ENCODE measurements at places on chromosomes 7 and 10.
A peak's percentile ranks its signal among the peaks of the same experiment; 100 is the strongest.

GRCh38 chr10:24790073-24790472, 66.4 kb upstream of the ARHGAP21 start:
- DNase-seq = no peak

DNA sequence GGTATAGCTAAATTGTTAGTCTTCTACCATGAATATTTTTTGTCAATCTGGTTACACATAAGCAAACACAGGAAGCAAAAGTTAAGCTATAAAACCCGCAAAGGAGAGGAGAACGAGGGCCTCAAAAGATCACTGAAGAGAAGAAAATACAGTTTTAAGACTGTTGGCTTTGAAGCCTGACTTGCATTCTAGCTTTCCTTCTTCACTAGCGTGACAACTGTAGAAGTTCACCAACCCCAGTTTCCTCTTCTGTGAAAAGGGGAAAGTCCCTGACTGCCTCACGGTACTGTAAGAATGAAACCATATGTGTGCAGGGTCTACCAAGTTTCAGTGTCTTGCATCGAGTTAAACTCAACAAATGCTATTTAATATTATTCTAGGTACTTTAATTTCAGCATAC, 7.5 kb upstream of the LRRN3 start:
- no peak for DNase-seq

DNA sequence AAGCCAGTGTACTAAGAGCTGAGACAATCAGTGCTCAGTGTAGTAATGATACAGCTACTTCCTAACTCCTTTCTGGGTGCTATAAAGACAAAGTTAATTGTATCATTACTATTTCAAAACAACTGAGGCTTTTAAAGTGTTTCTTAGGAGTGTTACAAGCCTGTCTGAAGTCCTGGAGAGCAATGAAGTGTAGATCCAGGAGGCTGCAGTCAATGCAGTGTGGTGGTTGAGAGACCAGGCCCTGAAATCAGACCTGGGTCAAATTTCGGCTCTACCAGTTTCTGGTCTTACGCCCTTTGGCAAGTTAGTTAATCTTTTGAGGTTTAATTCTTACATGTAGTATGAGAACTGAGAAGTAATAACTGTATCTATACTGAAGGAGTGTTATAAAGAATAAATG, 387.0 kb downstream of the SDK1 start:
- DNase-seq = no peak

- no peak for DNase-seq
Observed at GRCh38 chr10:103648251-103648635, 154.7 kb downstream of the NEURL1 start.

- DNase-seq = no peak
Observed at GRCh38 chr10:13270877-13271551, 28.9 kb downstream of the PHYH start.

DNA sequence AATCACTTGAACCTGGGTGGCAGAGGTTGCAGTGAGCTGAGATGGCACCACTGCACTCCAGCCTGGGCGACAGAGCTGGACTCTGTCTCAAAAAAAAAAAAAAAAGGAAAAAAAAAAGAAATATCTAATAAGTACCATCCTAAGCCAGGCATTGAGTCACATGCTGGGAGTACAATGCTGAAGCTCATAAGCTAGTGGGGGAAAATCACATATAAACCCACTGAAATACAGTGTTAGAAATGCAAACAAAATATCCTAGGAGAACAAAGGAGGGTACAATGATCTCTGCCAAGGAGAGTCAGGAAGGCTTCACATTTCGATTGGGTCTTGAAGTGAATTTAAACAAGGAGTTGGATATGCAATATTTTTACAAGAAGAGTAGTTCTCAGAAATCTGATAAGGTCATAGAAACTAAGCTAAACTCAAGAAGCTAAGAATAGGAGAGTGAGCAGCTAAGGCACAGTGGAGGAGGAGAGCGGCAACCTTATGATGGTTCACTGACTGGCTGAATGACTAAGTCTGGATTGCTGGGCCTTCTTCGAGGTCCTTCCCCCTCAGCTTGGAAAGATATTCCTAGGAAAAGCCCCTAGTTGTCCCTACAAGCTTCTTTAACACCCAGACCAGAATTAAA, 115.5 kb downstream of the PHTF2 start:
- DNase-seq = no peak

DNA sequence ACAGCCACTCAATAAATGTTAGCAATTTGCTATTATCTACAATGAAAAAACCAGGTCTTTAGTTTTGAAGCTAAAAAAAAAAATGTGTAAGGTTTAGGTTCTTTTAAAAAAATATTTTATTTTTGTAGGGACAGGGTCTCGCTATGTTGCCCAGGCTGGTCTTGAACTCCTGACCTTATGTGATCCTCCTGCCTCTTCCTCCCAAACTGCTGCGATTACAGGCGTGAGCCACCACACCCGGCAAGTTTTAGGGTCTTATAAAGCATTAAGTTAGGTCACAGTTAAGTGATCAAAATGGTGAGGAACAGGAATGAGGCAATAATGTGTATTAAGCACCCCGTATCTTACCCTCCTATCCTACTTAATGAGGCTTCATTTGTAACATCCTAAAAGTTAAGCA, 774 bp downstream of the SEM1 start:
- no peak for DNase-seq

DNA sequence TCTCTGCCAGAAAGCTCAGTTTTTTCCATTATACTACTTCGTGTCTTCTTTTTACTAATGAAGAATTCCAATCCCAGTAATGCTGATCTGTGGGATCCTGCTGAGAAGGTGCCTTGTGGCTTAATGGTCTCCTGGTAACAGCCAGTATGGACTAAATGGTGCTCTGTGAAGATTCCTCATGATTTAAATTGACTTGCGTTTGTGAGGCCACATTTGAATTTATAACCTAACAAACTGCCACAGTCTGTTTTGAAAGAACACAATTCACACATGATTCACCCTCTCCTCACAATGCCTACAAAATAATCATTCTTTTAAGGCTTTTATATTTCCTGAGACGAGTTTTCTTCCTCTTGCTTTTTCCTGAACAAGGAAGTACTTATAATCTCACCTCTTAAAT, 140.0 kb downstream of the MBL2 start:
- no peak for DNase-seq

DNA sequence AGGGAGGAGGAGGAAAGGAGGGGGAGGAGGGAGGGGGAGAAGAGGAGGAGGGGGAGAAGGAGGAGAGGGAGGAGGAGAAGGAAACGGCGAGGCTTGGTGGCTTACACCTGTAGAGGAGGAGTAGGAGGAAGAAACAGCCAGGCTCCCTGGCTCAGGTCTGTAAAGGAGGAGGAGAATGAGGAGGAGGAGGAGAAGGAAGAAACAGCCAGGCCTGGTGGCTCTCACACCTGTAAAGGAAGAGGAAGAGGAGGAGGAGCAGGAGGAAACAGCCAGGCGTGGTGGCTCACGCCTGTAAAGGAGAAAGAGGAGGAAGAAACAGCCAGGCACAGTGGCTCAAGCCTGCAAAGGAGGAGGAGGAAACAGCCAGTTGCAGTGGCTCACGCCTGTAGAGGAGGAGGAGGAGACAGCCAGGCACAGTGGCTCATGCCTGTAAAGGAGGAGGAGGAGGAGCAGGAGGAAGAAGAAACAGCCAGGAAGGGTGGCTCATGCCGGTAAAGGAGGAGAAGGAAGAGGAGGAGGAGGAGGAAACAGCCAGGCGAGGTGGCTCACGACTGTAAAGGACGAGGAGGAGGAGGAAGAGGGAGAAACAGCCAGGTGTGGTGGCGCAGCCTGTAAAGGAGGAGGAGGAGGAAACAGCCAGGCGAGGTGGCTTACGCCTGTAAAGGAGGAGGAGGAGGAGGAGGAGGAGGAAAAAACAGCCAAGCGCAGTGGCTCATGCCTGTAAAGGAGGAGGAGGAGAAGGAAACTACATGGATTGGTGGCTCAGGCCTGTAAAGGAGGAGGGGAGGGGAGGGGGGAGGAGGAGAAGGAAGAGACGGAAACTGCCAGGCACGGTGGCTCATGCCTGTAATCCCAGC, 14.9 kb upstream of the CRCP start:
- DNase-seq = peak; percentile 81

- no peak for DNase-seq
Observed at GRCh38 chr7:144884896-144885295, 49.0 kb upstream of the TPK1 start.

GRCh38 chr7:42014625-42015618, 222.1 kb downstream of the GLI3 start:
- DNase-seq = no peak

DNA sequence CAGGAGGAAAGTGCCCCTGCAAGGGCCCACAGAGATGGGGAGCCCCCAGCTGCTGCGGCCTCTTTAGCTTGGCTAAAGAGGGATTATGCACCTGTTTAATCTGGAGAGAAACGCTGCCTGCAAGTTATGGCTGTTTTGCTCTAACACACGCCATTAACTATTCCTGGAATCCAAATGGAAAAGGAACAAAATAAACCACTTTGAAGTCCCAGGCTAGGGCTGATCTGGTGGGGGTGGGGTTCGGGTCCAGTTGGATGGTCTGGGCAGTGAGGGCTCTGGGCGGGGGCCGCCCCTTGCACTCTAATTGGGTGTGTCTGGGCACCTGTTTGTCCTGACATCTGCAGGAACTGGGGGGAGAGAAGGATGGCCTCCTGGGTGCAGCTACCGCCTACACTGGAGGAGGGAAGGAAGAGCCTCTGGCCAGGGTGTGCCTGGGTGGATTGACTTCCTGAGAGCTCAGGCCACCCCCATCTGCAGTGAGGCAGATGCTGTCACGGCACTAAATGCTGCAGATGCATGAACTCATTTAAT, 300.6 kb downstream of the ZEB1 start:
- no peak for DNase-seq

- no peak for DNase-seq
Observed at GRCh38 chr7:131170440-131171271, 157.0 kb upstream of the MKLN1 start.

DNA sequence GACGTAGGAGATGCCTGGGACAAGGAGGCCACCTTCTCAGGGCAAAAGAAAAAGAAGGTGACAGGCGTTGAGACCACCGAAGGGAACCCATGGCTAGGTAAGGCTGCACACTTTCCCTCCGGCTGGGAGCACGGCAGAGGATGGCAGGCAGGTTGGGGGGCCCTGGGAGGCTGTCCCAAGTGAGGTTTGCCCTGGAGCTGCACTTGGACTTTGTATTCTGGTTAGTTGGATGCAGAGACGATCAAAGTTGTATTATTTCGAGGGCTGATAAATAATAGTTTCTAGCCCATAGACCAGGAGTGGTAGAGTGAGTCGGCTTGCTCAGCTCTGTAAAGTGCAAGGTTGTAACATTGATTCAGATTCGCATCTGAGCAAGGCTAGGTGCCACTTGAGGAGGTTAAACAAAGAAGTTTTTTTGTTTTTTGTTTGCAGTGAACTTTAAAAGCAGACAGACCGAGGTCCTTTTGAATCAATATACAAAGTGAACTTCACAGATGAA, 608 bp downstream of the ENTPD7 start:
- no peak for DNase-seq

DNA sequence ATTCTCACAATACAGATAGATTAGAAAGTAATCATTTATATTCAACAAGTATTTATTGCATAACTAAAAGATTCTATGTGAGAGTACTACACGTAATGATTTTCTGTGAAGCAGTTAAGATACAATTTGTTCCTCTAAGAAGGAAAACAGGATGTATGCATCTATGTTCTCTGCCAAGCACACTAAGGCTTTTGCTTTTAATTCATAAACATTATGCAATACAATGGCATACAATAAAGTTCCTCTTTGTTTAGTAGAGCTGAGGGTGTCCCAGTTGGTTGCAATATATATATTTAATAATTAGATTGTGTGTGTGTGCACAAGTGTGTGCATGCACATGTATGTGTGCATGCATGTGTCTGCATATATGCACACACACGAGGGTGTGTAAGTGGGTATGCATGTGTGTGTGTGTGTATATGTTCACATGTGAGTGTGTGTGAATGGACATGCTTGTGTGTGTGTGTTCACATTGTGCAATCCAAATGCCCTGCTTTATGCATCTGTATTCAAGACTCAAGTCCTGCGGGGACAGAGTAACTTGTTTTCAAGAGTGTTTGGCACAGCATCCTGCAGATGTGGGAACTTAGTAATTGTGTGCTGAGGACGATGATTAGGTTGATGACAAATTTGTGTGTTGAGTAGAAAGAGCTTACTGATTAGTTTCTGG, 481.5 kb upstream of the KLF6 start:
- no peak for DNase-seq

DNA sequence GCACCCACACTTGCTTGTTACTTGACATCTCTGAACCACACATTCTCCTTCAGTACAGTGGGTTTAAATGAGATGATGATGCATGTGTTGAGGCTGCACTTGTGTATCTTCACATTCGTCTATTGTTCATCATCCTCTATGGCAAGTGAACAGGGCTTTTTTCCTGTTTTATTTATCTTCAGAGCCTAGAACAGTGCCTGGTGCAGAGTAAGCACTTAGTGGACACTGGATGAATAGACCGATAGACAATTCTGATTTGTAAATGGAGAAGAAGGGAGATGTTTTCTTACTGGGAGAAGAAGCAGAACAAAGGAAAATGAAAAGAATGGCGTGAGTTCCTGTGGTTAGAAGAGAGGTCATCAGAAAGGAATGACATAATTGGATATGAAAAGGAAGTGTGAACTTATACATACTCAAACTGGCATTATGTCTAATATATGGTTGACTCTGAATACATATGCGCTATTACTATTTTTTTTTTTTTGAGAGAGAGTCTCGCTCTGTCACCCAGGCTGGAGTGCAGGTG, 99.7 kb downstream of the AVL9 start:
- no peak for DNase-seq

- DNase-seq = no peak
Observed at GRCh38 chr10:112215342-112215774, 31.8 kb upstream of the GPAM start.

- no peak for DNase-seq
Observed at GRCh38 chr7:72781631-72782030, 46.4 kb downstream of the TYW1B start.

DNA sequence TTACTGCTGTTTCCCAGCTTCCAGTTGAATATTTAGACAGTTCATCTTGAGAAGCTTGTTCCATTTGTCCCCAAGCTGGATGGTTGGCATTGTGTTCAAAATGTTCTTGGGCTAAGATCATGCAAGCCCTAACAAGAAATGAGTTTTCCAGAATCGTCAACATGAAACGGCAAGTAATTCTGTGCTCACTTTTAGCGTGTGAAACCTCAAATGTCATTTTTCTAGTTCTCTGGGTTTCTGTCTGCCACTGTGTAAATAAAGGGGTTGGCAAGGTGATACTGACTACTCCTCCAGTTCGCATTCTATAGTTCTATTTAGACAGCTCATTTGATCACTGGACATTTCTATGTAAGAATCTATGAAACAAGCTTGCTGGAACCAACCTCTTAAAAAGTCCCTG, 194.0 kb downstream of the AHR start:
- DNase-seq = no peak

- no peak for DNase-seq
Observed at GRCh38 chr10:75744261-75744660, 312.8 kb downstream of the LRMDA start.

GRCh38 chr7:132998763-132999162, 83.1 kb downstream of the CHCHD3 start:
- DNase-seq = no peak

GRCh38 chr7:87144173-87144657, 8.0 kb upstream of the DMTF1 start:
- no peak for DNase-seq

GRCh38 chr10:110865186-110865808, 6.4 kb upstream of the PDCD4 start:
- no peak for DNase-seq

Data from NCI-H2171 treated with DMSO at 0.1 percent for 48 hours (cell line).